Activated CD4-positive, alpha-beta T cell treated with anti-CD3 and anti-CD28 coated beads, Interleukin-10, Interleukin-2, amounts not matched to agents 100 ng/mL and 50 ng/mL, durations not matched to agents 16 hours and 8 hours (primary cell): ENCODE measurements at places on chromosomes 2 and 18.
A peak's percentile ranks its signal among the peaks of the same experiment; 100 is the strongest.

DNA sequence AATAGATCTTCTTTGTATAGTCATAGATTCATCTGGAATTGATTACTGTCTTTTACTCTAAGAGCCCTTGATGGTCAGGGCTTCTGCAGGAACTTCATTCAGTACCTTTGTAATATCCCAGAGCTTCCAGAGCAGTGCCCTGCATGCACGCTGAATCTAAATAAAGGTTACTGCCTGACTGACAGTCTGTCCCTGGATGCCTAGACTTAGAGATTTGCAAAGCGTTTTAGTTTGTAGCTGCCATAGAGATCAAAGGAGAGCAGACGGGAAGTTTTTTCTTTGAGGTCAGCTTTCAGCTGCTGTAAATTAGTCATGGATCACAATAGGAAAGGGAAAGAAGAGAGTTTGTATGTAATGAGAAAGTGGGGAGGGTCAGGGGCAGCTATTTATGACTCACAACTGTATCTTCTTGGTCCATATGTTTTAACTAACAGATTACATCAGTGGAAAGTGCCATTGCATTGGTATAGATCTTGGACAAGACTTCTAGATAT, 45.2 kb upstream of the NYAP2 start:
- DNase-seq = no peak

GRCh38 chr2:136783856-136784255, 18.5 kb downstream of the THSD7B start:
- peak; percentile 7 for DNase-seq

DNA sequence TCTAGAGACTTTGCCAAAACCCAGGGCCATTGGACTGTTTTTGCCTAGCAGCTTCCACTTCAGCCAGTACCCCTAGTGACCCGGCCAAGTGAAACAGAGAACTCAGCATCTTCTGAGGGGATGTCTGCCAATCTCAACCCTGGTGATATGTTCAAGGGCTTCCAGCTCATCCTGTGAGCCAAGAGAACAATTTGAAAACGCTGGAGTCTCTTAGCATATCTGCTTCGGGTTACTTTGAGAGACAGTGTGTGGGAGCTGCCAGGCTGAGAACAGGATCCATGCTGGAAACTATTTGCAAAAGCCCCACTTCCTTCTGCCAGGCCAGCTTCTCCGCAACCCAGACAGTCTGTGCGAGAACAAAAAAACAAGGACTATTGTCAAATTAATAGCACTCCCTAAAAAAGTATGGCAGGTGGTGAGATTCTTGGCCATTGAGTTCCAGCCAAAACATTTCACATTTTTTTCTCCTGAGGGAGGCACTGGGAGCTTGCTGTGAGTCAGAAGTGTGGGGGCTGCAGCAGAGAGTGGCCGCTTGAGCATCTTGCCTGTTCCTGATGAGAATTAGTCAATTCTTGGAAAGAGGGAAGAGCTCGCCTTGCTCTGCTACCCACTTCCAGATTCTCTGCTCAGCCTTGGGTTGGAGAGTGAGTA, 395.6 kb upstream of the TRIB2 start:
- DNase-seq = no peak

DNA sequence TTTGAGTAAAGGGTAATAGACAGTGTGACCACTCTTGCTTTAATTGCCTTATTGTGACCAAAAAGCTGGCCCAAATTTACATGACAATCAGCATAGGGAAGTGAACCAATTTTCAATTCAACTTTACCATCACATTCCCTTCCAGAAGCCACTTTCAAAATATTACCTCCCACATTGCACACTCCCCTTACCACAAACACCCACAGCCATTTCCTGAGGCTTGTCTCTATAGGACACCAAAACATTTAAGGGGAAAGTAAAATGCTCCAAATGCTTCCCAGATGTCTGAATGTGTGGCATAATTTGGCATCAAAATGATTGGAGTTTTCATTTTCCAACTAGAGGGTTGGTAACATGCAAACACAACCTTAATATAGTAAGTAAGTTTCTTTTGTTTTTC, 616.1 kb downstream of the SLC4A3 start:
- no peak for DNase-seq

DNA sequence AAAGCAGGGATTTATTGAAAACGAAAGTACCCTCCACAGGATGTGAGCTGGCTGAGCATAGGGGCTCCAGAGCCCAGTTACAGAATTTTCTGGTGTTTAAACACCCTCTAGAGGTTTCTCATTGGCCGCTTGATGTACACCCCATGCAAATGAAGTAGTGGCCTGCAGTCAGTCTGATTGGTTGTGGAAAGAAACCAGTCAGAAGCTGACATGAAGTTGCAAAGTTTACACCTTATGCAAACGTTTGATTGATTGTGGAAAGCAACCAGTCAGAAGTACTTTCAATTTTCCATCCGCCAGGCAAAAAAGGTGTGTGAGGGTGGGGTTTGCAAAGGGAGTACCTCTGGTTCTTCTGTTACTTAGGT, 62.3 kb downstream of the VWA3B start:
- peak; percentile 20 for DNase-seq

GRCh38 chr2:9749546-9750223, 93.6 kb upstream of the TAF1B start:
- no peak for DNase-seq

GRCh38 chr2:159475793-159476192, 140.6 kb downstream of the BAZ2B start:
- no peak for DNase-seq

DNA sequence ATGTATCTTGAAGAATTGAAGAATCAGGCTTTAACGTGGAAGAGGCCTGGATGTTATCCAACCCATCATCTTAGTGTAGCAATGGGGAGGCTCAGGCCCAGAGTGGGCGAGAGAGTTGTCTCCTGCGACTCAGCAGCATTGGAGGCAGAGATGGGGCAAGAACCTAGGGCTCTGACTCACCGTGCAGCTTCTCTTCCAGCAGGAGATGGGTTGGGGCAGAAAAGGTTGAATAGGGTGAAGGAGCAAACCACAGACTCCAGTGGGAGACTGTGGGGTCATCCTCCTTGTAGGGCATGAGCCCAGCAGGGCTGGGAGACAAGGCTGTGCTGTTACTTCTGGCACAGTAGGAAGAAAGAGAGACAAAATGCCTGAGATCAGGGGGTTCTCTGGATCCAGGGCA, 1.4 kb downstream of the IL36RN start:
- DNase-seq = no peak

- no peak for DNase-seq
Measured at GRCh38 chr2:112255875-112256274, 1.0 kb upstream of the ZC3H8 start.

DNA sequence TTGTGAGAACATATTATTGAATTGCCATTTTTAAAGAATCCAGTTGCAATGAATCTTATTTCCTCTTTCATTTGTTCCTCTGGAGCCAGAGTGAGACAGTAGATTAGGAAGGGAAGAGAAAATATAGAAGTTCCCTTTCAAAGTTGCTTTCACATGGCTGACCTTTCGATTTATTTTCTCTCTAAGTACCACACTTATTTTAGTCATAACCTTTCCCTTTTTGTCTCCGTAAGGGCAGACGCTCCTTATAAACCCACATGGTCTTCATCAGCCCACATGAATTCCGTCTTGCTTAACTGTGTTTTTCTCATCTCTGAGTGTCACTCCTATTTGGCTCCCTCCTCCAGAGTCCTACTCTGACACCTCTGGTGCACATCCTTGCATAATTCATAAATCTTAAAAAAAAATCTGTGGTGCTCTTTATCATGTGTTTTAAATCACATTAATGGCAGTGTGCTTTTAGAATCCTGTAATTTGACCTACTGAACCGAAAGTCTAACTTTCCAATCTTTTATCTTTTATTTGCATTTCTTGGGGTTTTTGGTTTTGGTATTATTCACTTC, 38.5 kb upstream of the ZNF396 start:
- DNase-seq = no peak

- DNase-seq = no peak
Measured at GRCh38 chr2:85611217-85611704, 605 bp downstream of the C2orf68 start.

- DNase-seq = no peak
Measured at GRCh38 chr2:23637011-23637778, 252.2 kb downstream of the KLHL29 start.

GRCh38 chr2:236367506-236368289, 103.5 kb upstream of the ASB18 start:
- no peak for DNase-seq

DNA sequence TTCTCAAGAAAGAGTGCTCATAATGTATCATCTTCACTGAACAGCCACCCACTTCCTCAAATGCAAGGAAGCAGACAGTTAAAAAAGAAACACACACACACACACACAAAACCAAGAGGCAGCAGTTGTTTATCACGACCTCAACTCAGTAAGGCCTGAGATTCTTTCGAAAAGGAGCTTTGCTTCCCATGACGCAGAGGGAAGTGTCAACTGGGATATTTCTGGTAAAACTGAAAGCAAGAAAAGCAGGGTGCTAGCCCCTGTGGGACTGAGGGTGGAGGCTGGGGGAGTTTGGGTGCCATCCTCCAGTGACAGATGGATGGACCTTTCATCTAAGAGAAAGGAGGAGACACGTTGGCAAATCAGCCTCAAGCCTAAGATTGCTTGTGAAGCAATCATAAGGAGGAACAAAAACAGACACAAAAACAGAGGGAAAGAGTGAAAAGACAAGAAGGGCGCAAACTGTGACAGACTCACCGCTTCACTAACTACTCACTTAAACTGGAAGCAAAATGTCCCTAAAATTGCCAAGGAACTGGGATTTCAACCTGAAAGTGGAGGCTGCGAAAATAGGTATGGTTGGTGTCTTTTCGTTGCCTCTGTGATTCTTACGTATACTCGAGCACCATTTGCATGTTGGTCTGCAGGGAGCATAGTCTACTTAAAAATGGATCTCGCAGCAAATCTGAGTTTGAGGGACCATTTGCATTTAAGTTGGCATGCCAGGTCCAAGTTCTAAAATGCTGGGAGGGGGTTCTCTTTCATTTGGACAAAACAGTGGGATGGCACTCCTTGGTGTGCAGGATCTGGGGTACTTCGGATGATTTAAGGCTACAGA, at the start of gene ARHGAP25:
Gene ARHGAP25, plus strand, starts transcription at position 124 of the 838 bp plus-strand sequence. Its CDS starts 389 bp downstream, at position 513.
- DNase-seq = peak; percentile 90

- DNase-seq = no peak
Measured at GRCh38 chr2:206452242-206452641, 8.9 kb downstream of the ADAM23 start.

- DNase-seq = no peak
Measured at GRCh38 chr2:138649571-138649970, 130.6 kb downstream of the NXPH2 start.

- DNase-seq = peak; percentile 33
Measured at GRCh38 chr2:10161961-10162441, 39.5 kb downstream of the RRM2 start.

DNA sequence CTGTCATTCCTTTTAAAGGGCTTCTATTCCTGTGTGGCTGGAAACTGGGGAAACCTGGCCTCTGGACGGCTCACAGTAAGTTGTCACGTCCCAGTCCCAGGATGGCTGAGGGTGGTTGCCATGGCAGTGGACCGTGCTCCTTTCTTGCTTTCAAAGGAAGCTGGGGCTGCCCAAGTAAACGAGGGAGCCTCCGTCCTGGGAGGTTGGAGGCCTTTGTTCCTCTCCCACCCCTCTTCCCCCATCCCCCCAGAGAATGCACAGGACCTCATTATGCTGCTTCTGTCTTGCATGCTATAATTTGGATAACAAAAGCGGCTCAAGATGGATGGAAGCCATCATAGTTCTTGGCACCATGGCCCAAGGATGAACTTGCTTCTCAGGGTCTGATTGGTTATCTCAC, 325.5 kb upstream of the HS6ST1 start:
- no peak for DNase-seq

DNA sequence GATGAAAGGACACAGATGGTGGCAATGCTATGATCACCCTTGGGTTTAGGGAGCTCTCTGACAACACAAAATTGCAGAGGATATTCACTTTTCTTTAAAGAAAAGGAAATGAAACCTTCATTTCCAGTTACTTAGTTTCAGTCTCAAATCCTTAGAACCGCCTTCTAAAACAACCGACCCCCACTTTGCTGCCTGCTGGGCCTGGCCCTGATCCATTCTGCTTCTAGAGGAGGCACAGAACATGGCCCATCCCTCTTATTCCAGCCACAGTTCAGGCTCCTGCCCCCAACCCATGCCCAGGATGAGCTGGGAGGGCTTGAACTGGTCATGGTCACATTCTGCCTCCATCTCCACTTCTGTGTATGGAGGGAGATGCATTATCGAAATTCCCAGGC, 311.6 kb downstream of the EN1 start:
- no peak for DNase-seq

DNA sequence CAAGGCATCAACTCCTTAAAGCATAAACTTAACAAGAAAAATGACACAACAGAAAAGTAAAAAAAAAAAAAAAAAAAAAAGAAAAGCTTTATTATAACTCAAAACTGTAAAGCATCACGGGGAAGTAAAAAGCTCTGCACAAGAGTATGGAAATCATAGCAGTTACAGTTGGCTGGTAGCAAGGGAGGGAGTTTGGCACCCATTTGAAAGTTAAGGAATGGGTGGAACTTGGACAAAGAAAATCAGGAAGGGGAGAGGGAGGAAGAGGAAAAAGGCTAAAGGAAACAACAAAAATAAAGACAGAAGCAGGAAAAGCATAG, 8.6 kb downstream of the KLF7 start:
- DNase-seq = no peak

GRCh38 chr2:66573821-66574233, 138.9 kb downstream of the MEIS1 start:
- DNase-seq = no peak

- DNase-seq = no peak
Measured at GRCh38 chr2:181910028-181910831, 18.7 kb downstream of the ITPRID2 start.

- DNase-seq = no peak
Measured at GRCh38 chr18:48959921-48960920, 9.5 kb upstream of the SMAD7 start.

DNA sequence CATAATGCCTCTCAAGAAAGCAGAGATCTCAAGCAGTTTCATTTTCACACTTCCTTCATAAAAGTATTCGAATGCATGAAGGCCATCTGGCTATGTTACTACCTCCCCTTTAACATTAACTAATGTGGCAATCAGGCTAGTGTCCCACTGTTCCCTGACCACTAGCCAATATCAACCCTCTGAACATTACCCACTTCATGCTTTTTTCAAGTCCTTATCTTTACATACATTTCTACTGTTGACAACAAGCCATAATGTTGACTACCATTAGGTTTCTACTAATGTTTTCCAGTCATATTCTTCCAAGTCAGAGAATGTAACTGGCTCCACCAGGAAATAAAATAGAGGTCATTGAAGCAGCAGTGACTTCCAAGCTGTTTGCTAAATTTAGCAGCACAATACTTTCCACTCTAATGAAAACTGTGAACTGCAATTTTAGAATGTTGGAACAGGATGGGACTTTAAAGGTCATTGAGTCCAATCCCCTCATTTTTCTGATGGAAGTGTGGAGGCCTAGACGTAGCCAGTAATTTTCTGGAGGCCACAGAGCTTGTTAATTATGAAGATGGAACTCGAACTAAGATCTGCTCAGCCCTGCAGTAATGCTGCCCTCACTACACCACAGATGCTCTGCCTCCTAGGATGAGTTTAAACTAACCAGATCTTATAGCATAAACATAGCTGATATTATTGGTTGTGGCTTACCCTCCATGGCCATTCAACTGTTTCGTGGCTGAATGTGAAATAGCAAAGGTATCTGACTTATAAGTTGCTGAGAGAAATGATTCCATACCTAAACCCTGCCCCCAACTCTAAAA, 630 bp upstream of the PPP1R1C start:
- no peak for DNase-seq

GRCh38 chr2:169845016-169845415, 17.8 kb downstream of the UBR3 start:
- no peak for DNase-seq
